ENCODE measurements at places on chromosomes 11 and 22.
A peak's percentile ranks its signal among the peaks of the same experiment; 100 is the strongest.

DNA sequence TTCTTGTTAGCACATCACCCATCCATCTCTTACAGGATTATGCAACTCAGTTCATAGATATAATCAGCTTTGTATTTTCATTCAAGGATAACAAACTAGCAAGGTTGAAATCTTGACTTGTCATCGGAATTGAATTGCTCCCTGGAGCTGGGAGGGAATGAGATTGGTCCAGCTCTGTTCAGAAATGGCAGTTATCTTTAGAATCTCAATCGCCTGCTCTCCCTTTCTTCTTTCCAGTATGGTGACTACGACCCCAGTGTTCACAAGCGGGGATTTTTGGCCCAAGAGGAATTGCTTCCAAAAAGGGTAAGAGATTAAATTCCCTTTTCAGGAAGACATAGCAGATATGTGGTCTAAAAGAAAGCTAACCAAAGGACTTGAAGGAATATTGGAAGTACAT, 51.0 kb downstream of the NF2 start:
- DNase-seq, result no peak

DNA sequence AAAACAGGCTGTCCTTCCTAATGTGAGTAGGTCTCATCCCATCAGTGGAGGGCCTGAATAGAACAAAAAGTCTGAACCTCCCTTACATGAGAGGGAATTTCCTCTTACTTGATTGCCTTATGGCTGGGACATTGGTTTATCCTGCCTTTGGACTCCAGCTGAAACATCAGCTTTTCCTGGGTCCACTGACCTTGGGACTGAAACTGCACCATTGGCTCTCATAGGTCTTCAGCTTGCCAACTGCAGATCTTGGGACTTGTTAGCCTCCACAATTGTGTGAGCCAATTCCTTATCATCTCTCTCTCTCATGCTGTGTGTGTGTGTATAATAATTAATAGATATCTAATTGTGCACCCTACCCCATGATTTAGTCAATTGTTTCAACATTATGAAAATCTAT, 375.3 kb upstream of the DDI1 start:
- no peak for DNase-seq

DNA sequence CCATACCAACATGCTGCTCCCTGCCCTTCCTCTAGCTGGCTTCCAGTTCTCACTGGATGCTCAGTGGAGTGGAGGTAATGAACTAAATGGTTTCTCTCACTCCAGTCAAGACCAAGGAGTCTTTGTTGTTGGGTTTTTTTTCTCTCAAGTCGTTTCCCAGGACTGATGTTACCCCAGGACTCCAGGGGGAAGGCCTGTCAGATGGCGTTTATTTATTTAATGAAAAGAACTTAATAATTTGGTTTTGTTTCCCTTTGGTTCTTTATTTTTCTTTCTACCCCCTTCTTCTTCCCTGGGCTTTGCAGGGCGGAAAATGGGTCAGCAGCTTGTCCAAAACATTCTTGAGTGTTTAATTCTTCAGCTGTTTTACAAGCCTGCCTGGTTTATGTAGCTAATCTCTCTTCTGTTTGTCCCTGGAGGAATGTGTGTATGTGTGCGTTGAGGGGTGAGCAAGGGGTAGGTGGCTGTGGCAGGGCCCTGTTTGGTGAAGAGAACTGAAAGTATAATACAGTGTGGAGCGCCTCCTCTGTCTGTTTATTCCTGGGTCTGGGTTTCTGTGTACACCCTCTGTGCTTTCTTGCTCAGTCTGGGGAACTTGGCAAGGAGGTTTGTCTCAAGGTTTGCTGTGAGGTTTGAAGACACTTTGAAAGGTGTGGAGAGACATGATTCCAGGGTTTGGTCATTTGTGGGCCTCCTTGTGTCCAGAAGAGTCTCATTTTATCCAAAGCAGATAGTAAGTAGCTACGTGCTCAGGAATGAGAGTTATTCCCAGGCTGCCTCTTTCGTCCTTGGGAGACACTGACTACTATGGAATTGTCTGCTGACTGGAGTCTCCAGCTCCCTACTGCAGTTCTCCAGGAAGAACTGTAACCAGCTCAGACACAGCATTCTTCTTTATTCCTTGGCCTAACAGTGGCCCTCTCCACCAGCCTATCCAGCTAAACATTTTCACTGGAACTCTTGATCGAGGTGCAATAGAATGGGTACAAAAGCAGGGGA, 175.5 kb downstream of the ADAMTS15 start:
- no peak for DNase-seq

DNA sequence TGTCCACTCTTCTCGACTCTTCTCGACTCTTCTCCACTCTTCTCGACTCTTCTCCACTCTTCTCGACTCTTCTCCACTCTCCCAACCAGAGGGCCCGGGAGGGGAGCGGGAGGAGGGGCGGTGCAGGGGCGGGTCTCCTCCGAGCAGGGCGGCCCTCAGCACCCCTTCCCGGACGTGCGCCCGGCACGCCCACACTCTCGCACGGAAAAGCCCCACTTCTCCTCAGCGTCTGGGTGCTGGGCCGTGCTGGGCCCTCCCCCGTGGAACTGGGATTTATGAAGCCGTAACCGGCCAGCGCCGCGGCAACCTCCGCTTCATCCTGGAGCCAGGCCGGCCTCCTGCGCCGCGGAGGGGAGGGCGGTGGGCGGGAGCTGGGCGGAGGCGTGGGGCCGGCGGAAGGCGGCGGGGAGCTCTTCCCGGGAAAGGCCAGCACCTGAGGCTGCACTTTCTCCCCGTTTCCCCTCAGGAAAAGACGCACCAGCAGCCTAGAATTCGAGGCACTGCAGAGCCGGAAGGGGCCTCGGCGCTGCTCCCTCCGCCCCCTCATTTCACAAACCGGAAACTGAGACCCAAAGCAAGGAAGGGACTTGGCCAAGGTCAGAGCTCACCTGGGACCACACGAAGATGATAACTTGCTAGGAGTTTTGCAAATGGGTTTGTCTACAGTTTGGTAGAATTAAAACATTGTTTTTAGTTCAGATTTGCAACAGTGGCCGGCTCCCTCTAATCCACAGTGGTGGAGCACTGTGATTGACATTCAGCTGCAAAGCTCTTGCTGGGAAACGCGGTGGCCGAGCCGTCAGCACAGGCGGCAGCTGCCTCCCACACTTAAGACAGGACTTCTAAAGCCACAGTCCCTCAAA, 31.6 kb upstream of the JAM3 start:
- DNase-seq, result no peak

- no peak for DNase-seq
Observed at GRCh38 chr22:32802237-32802765, 796 bp downstream of the TIMP3 start.

DNA sequence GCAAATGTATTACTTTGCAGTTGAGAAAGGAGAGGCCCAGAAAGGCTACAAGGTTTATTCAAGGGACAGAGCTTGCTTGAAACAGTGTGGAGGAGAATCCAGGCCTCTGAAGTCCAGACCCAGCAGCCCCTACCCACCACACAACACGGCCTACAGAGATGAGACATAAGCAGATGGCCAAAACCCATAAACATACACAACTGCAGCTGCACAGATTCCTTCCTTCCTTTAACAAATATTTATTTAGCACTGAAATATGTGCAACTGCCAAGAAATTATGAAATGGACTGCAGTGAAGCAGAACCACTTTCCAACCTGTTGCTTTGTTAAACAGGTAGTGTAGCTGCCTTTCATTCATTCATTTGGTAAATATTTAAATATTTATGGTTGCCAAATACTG, 122.3 kb downstream of the SPATA19 start:
- DNase-seq, result no peak

- peak; percentile 5 for DNase-seq
Observed at GRCh38 chr11:105000797-105001196, 22.2 kb downstream of the CASP5 start.

DNA sequence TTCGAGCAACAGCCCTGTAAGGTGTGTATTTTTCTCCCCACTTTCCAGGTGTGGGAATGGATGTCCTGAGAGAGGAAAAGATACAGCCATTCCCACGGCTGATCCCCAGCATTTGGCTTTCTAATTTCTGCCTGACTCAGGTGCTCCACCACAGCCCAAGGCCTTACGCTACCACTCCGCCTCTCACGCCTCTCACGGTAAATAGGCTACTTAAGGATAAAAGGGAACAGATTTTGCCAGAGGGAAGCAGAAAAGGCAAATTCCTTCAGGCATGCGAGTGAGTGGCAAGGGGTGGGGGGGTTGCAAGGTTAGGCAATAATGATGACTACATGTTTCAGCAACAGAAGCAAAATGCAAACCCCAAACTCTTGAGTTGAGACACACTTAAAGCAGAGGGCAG, 9.2 kb downstream of the PVALB start:
- no peak for DNase-seq

DNA sequence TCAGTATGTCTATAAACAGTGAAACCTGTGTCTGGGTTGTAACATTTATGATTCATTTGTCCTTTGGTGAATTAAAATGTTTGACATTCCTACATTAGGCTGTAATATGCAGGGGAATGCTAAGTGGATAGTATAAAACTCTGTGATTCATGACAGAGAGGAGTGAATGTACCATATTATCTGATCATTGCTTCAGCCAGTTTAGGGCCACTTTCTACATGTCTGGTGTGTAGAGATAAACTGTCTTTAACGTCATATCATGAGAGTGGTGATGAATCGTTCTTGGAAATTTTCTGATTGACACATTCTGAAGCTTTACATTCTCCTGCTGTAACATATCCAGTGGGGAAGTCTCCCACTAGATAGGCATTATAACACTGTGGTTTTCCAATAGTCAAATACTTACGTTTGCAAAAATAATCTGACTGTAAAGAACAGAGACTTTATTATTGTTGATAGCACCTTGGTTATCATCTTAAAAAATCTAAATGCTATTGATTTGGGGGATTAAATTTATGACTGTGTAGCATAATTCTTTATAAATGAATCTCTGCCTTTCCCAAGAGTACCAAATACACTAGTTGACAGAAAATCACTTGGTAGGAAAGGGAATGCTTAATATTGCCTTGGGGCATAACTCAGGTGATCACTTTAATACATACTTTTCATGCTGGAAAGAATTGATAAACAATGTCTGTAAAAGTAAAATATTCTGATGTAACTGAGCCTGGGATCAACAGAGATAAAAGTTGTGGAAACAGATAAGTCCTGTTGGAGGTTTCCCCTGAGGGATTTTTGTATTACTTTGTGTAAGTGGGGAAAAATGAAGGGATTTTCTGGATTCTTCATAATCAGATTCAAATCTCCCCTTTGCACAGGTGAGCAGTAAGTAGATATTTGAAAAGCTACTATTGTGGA, 427.9 kb downstream of the JRKL start:
- DNase-seq, result no peak

- DNase-seq, result no peak
Observed at GRCh38 chr11:14673824-14674405, 30.3 kb downstream of the PDE3B start.

DNA sequence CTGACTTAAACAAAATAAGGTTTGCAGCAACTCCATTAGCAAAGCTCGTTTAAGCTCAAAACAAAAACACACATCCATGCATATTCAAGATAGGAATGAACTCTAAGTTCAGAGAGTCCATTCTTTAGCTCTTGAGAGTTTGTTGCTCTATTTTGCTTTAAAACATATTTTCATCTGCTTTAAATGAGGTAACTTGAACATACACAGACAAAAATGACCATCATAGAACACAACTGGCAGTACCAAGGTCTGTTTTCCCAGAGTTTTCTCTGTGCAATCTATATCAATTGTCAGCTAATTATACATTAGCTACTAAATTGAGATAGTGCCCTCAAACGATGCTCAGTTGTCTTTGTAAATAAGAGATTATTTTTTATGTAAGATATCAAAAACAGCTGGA, 423.2 kb upstream of the ANO3 start:
- DNase-seq, result no peak

DNA sequence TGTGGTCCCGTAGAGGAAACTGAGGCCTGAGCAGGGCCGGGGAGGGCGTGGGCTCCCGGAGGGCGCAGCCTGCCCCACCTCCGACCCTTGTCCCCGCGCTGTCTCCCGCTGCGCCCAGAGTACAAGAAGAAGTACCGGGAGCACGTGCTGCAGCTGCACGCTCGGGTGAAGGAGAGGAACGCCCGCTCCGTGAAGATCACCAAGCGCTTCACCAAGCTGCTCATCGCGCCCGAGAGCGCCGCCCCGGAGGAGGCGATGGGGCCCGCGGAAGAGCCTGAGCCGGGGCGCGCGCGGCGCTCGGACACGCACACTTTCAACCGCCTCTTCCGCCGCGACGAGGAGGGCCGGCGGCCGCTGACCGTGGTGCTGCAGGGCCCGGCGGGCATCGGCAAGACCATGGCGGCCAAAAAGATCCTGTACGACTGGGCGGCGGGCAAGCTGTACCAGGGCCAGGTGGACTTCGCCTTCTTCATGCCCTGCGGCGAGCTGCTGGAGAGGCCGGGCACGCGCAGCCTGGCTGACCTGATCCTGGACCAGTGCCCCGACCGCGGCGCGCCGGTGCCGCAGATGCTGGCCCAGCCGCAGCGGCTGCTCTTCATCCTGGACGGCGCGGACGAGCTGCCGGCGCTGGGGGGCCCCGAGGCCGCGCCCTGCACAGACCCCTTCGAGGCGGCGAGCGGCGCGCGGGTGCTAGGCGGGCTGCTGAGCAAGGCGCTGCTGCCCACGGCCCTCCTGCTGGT, 1.9 kb downstream of the NLRP6 start:
- DNase-seq, result no peak

GRCh38 chr11:3909901-3910300, 54.4 kb downstream of the STIM1 start:
- DNase-seq, result no peak

DNA sequence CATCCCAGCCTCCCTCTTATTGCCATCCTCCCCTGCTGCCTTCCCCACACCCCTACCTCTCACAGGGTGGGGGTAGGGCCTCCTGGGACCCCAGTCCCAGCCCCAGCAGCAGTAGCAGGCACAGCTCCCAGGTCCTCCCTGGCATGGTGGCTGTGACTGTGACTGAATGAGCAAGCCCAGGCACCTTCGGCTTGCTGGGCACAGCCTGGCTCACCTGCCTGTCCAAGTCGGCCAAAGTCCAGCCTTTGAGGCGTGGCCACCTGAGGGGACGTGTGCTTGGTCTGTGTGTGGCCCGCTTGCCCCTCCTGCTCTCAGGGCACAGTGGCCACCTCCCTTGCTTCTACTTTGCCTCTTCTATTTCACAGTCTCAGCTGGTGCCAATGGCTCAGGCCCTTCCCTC, at the start of gene TREH:
TSS of gene TREH (minus strand) at position 168 of the 400 bp plus-strand sequence. CDS start at position 145, 23 bp downstream.
- no peak for DNase-seq

GRCh38 chr11:133385781-133386180, 146.5 kb downstream of the OPCML start:
- no peak for DNase-seq

- DNase-seq, result no peak
Observed at GRCh38 chr11:60376601-60377000, 1.7 kb upstream of the MS4A7 start.

GRCh38 chr11:876545-876944, 33.9 kb downstream of the TSPAN4 start:
- peak; percentile 32 for DNase-seq

- DNase-seq, result no peak
Observed at GRCh38 chr11:73160005-73160760, 18.1 kb upstream of the FCHSD2 start.

- peak; percentile 64 for DNase-seq
Observed at GRCh38 chr22:40348025-40348658, 1.8 kb downstream of the ADSL start.

- no peak for DNase-seq
Observed at GRCh38 chr11:2679011-2679676, 20.6 kb downstream of the KCNQ1OT1 start.

GRCh38 chr11:114317787-114318137, 21.6 kb downstream of the NNMT start:
- peak; percentile 8 for DNase-seq

Data from hematopoietic multipotent progenitor cell treated with erythropoietin and hydrocortisone succinate and interleukin-3 and kit ligand, for 17 days (in vitro differentiated cells).